M059J (cell line): ENCODE measurements at places on chromosomes 2 and 18. TPM values are rescaled to one million over a fixed set of nuclear protein-coding genes. Genes with fewer than 3 reads are reported as not detected.

GRCh38 chr18:7301094-7301493 is 70.2 kb downstream of the LRRC30 start:
- peak; percentile 8 for DNase-seq

- DNase-seq = peak; percentile 53
Measured at GRCh38 chr2:183269956-183270355, 145.7 kb downstream of the NUP35 start.

DNA sequence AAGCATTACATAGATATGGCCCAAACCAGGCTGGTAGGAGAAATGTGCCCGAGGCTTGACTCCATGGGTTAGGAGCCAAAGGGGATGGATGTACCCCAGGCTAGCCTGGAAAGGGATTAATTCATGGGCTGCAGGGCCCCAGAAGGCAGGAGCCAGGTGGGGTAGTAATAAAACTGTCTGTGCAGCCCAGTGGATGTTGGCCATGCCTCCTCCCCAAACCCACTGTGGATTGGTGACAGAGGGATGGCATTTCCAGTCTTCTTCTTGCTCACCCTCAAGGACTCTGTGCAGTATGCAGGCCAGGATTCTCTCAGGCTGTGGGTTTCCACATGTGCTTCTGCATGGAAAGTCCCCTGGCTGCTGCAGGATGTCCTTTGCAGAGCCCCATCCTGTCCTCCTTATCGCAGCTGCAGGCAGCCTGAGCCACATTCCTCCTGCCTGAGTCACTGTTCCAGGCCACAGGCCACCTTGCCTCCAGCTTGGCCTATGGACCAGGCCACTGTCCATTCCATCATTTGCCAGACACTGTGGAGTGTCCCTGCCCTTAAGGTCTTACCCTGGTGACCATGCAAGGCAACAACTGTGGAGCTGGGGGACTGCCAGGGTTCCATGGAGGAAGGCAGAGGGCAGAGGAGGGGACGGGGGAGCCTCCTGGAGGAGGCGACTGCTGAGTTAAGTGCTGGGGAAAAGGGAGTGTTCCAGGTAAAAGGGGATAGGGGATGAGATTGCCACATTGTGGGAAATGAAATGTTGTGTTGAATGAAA is 38.9 kb downstream of the INO80C start:
- DNase-seq = peak; percentile 94

GRCh38 chr2:4561196-4561595 is 857.8 kb downstream of the DCDC2C start:
- DNase-seq = no peak

GRCh38 chr2:200742426-200742825 is 69.3 kb upstream of the BZW1 start:
- no peak for DNase-seq

- peak; percentile 84 for DNase-seq
Measured at GRCh38 chr2:238379096-238379810, 47.5 kb upstream of the ASB1 start.

GRCh38 chr2:1847846-1848598 is 103.7 kb upstream of the PXDN start:
- DNase-seq = no peak

- peak; percentile 52 for DNase-seq
Measured at GRCh38 chr2:207467716-207468347, 61.9 kb upstream of the CREB1 start.

DNA sequence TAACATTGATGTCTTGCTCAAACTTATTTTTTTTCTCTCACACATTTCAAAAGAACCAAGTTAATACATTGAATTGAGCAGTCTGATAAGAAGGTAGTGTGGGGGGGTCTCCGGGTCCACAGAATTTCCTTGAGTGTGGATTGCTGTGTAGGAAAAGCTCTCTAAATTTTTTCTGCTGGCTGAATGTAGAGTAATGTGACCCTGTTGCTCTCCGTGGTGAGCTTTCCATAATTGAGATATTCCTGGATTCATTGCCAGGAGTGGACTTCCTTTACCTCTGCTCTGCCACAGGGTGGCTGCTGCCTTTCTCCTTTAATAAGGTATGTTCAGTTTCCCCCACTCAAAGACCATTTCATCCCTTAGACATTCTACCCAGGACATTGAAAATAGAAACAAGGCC is 50.9 kb downstream of the PKP4 start:
- DNase-seq = no peak

GRCh38 chr2:236887531-236887930 is 198.2 kb upstream of the COPS8 start:
- peak; percentile 51 for DNase-seq

- DNase-seq = no peak
Measured at GRCh38 chr18:58060254-58060653, 16.2 kb downstream of the NEDD4L start.

DNA sequence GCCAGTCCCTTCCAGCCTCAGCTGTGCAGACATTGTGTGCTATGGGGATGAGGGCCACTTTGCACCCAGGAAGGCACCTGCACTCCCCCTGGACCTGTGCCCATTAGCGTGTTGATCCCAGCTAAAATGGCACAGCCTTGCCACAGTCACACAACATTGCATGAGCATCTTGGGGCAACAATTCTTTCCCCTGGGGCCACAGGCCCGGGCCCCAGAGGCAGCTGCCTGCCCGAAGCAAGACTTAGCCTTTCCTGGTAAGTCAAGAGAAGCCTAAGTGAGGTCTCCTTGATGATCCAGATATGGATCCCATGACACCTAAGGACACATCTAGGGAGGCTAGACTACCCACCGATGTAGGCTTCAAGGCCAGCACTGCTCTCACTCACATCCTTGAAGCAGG is 202.1 kb downstream of the BCL11A start:
- DNase-seq = no peak

DNA sequence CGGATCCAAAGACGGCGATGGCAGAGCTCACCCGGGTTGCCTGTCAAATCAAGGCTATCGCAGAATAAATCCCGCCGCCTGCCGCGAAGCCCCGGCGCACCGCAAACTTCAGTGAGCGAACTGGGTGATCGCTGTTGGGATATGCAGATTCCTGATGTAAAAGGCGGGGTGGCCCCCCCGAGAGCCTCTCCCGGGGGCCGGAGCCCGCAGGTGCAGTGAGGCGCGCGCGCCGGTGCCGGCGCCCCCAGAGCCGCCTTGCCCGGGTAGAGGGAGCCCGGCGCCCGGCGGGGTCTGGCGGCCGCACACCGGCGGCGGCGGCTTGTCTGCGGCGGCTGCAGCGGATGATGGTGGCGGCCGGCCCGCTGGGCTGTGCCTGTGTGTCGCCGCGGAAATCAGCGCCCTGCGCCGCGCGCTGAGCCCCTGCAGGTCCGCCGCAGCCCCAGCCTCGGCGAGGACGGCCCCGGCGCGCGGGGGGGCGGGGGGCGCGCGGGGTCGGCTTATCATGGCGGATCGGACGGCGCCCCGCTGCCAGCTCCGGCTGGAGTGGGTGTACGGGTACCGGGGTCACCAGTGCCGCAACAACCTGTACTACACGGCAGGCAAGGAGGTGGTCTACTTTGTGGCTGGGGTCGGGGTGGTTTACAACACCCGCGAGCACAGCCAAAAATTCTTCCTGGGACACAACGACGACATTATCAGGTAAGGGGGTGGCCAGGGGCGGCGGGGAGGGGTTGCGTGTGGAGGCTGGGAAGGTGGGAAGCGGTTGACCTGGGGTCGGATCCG is 1.3 kb downstream of the EML6 start:
- DNase-seq = peak; percentile 18

DNA sequence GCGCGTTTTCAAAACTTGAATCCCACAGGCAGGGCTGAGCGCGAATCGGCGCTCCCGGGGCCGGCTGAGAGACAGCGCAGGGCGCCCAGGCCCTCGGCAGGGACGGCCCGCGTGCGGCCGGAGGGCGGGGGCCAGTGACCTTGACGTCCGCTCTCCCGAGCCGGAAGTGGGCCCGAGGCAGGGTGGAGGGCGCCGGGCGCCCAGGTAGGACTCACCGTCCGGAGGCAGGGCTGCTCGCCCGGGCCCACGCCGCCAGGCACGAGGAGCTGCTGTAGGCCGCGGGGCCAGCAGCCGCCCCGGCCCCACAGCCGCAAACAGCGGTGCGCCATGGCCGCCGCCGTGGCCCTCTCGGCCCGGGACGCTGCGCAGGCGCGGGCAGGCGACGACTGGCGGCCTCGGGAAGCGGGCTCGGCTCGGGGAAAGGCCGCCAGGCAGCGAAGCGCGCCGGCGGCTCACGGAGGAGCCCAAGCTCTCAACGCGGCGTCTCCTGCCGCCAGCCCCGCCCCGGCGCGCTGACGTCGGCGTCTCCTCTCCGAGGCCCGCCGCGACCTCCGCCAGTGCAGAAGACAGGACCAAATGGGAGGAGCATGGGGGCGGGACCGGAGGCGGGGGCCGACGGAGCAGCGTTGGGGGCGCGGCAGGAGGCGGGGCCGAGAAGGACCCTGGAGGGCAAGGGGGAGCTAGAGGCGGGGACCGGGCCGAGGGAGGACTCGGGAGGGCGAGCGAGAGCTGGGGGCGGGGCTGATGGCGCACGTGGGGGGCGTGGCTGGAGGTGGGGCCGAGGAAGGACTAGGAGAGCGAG is at the start of gene AFG3L2:
AFG3L2 (minus strand) TSS at position 474 of the 802 bp plus-strand sequence; CDS start at position 329, 145 bp downstream.
- DNase-seq = peak; percentile 97

DNA sequence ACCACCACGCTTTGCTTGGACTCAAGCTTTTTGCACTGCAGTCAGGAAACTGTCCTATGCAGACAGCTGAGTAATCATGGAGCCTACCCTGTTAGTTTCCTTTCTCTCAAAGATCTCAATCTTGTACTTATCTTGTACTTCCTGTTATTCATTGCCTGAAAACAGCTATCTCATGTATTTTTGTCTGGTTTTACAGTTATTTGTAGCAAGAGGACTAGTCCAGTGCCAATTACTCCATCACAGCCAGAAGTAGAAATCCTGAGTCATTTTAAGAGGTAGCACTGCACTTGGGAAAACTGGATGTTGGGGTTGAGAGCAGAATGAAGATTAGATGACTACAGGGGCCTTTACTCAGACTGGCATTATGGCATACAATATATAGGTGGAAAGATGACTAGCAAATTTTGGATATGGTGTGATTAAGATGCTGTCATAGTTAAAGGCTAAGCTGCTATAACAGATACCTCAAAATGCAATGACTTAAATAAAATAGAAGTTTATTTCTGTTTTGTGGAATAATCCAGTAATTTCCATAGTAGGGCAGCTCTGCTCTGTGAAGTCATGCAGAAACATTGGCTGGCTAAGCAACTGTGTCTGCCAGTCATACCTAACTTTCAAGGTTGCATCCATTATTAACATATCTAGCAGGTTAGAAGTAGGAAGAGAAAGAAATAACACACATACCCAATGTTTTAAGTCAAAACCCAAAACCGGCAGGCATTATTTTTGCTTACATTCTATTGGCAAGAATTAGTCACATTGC is 21.1 kb upstream of the CHMP3 start:
- peak; percentile 60 for DNase-seq

- DNase-seq = peak; percentile 77
Measured at GRCh38 chr2:9230881-9231280, 24.3 kb downstream of the ASAP2 start.

DNA sequence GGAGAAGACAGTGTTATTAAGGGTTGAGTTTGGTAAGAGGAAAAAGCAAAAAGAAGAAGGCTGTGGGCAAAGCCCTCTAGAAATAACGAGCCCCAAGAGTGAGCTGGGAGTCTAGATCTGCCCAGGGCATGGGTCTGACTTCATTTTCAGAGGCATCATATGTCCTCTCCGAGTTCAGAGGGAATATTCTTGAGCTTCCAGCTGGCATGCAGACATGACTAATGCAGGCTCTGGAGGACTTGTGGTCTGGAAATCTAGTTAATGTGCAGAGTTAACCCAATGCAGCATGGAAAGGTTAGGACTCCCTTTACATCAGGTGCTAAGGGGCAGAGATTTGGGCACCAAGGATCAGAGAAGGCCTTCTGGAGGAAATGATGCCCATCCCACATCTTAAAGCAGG is 7.3 kb downstream of the ACMSD start:
- peak; percentile 75 for DNase-seq

GRCh38 chr18:54217624-54218023 is 6.8 kb downstream of the MBD2 start:
- DNase-seq = no peak

- DNase-seq = peak; percentile 6
Measured at GRCh38 chr2:18900691-18901141, 311.3 kb upstream of the NT5C1B start.

Gene CNDP2
- 25.9 and 31.9 TPM in 2 replicates for total RNA-seq

Gene ITGB1BP1
- 34.3 and 55.3 TPM in 2 replicates for total RNA-seq

Gene SCTR
- total RNA-seq = not detected in 2 replicates

Gene GLI2
- total RNA-seq = 0.76 and 4.3 TPM in 2 replicates

Gene TRIM43
- not detected in 2 replicates for total RNA-seq

Gene FBXO36
- total RNA-seq = 1.7 and 2.5 TPM in 2 replicates

Gene MYCN
- total RNA-seq = not detected in 2 replicates

Gene SERPINB10
- not detected in 2 replicates for total RNA-seq

Gene KHK
- total RNA-seq = 0.34 and 0.37 TPM in 2 replicates

Gene NIFK
- total RNA-seq = 34.2 and 45.4 TPM in 2 replicates

Gene RPRM
- 0.27 and 0.34 TPM in 2 replicates for total RNA-seq

Gene CHST9
- not detected in 2 replicates for total RNA-seq
